ENCODE measurements at places on chromosomes 5 and 9. TPM values are rescaled to one million over a fixed set of nuclear protein-coding genes. Genes with fewer than 3 reads are reported as not detected.

- DNase-seq, result peak; percentile 72
Observed at GRCh38 chr5:10354048-10354872, 765 bp downstream of the MARCHF6 start.

Gene CBY3
- not detected for total RNA-seq

Gene MAMDC2
- 167 TPM for total RNA-seq

GRCh38 chr5:179152144-179152895, 92.1 kb downstream of the ZNF354C start:
- peak; percentile 53 for DNase-seq

Gene SYK
- total RNA-seq, result 13.9 TPM

DNA sequence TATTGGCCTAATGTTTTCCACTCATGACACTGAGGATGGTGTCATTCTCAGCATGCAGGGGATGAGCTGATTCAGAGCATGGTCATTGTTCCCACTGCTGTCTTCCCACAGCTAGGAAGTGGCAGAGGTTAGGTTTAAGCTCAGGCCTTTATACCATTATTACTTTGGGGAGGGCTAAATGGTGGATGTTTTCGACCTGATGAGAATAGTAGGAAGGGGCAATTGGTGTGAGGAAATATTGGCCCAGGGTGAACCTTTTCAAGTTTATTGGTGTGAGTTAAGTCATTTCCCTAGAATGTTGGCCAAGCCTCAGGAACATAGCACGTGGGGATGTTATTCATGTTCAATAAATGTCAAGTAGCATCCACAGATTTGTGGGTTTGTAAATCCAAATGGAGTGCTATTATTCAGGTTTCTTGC, 59.6 kb downstream of the ARHGAP26 start:
- no peak for DNase-seq

GRCh38 chr5:58149345-58149744, 310.5 kb downstream of the PLK2 start:
- no peak for DNase-seq

DNA sequence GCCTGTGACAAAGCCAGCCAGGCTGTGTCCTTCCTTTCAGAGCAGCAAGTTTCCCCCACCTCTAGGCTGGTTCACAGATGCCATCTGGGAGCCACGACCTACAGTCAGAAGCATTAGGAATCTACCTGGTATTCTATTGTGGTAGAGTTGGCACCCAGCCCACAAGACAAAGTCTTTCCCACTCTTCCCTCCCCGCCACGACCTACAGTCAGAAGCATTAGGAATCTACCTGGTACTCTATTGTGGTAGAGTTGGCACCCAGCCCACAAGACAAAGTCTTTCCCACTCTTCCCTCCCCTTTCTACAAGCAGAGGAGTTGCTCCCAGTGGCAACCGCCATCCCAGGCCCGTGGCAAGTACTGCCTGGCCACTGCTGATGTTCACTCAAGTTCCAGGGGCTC, 157.8 kb upstream of the TNC start:
- no peak for DNase-seq

DNA sequence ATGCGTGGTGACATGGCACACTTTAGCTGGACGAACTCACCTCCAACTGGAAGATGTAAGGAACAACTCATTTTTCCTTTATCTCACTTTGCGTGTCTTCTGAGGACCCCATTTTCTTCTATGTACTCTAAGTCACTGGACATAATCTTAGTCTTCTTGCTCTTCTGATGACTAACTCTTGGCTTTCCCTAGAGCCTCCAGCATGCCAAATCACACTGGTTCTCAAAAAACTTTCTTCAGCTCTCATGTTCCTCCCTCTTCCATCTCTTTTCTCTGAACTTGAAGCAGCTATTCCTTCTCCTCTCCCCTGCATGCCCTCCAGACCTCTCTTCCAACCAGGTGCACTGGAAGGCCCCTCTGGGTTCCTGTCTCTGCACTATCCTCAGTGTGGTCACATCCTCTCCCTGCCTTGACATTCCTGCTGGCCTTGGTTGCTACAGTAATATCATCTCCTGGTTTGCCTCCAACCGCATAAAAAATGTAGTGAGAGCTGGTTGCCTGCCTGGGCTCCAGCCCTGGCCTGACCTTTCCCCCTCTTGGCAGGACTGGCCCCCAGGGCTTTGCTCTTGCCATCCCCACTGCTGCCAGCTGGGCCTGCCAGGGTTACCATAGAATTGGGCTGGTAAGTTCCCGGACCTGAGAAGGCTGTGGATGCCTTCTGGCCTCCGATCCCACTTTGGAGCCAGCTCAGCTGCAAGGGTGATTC, 44.8 kb upstream of the BNC2 start:
- no peak for DNase-seq

Gene CD74
- 216 TPM for total RNA-seq

Gene ANXA2R
- total RNA-seq, result 1.8 TPM

DNA sequence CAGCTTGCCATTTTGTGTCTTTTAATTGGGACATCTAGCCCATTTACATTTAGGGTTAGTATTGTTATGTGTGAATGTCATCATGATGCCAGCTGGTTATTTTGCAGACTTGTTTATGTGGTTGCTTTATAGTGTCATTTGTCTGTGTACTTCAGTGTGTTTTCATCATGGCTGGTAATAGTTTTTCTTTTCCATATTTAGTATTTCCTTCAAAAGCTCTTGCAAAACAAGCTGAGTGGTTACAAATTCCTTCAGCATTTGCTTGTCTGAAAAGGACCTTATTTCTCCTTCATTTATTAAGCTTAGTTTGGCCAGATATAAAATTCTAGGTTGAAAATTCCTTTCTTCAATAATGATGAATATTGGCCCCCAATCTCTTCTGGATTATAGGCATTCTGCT, 28.5 kb upstream of the TNFSF15 start:
- DNase-seq, result no peak

GRCh38 chr5:159095151-159095721, 4.5 kb downstream of the EBF1 start:
- no peak for DNase-seq

- no peak for DNase-seq
Observed at GRCh38 chr5:149153193-149153750, 12.0 kb downstream of the ABLIM3 start.

- DNase-seq, result peak; percentile 67
Observed at GRCh38 chr9:27033815-27034403, 28.4 kb upstream of the LRRC19 start.

DNA sequence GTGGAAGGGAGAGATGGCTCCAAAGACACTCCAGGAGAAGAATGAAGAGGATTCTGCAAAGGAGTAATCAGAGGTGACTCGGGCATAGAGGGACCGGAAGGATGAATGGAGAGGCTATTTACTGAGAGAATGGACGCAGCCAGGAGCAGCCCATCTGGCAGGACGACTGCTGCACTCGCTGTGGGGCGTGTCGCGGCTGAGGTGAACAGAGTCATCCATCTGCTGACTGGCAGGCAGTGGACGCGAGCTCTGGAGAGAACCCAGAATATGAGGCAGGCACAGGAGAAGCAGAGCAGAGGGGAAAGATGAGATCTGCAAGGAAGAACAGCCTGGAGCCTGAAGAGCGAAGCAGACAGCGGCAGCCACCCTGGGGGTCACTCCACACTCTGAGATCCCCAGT, 16.4 kb downstream of the FGF1 start:
- no peak for DNase-seq

Gene SLC46A2
- total RNA-seq, result not detected

Gene SPATA9
- total RNA-seq, result 1.1 TPM

DNA sequence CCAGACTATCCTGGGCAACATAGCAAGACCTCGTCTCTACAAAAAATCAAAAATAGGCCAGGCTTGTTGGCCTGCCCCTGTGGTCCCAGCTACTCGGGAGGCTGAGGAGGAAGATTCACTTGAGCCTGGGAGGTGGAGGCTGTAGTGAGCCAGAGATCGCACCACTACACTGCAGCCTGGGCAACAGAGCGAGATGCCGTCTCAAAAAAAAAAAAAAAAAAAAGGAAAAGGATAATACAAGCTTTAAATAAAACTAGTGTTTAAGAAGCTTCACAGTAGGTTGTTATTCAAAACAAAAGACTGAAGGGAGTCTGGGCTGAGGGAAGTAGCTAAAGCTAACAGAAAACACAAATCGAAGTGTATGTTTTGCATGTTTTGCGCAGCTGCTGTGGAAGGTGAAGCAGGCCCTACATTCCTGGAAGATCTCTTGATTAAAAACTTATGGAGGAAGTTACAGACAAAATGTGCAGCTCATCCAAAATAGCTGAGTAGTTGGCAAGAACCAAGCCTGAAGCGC, 581 bp upstream of the C9orf40 start:
- DNase-seq, result no peak

DNA sequence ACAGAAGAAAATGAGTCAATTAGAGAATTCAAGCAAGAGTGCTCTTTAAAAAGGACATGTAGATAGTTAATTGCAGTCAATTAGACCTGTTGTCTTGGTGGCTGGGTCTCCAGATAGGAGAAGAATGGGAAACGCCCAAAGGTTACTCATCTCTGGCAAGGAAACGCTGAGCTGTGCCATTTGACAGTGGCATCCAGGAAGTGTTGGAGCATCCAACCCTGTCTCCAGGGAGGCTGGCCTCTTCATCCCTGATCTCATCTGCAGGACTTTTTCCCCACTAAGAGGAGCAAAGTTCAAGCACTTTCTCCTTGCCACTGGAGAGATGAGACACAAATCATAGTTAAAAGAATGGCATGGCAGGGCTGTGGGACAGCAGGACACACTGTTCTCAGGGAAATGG, 111.7 kb upstream of the MSX2 start:
- DNase-seq, result no peak

- no peak for DNase-seq
Observed at GRCh38 chr9:18490641-18491370, 16.9 kb downstream of the ADAMTSL1 start.

Gene CAMLG
- 81.3 TPM for total RNA-seq

Gene CPLANE1
- total RNA-seq, result 21.8 TPM

GRCh38 chr9:89476546-89476945, 21.4 kb downstream of the SEMA4D start:
- peak; percentile 29 for DNase-seq

Gene HMCN2
- 8.2 TPM for total RNA-seq

- DNase-seq, result no peak
Observed at GRCh38 chr5:87413343-87413645, 564 bp upstream of the CCNH start.

Gene SLC25A48
- total RNA-seq, result not detected

- DNase-seq, result no peak
Observed at GRCh38 chr5:158135682-158136179, 276.8 kb upstream of the CLINT1 start.

DNA sequence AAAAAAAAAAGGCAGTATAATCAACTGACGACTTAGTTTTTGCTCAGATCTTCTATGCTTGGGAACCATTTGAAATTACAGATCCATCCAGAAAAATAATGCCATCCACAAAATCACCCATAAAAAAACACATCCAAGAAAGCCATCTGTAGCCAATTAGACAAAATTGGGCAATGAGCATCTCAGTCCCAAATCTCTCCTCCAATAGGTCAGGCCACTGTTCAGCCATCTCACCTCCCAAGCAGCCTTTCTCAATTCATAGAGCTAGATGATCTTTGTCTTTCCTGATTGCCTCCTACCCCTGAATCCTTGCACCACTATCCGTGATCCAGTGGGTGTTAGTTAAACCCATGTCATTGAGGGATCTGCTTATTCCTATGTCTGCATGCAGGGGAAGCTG, 139.6 kb downstream of the SCAMP1 start:
- DNase-seq, result no peak

GRCh38 chr5:167488371-167488770, 803.1 kb upstream of the WWC1 start:
- DNase-seq, result no peak

Gene TLX3
- total RNA-seq, result not detected

GRCh38 chr5:32326216-32326772, 13.6 kb upstream of the MTMR12 start:
- no peak for DNase-seq

Gene MARCOL
- total RNA-seq, result not detected

DNA sequence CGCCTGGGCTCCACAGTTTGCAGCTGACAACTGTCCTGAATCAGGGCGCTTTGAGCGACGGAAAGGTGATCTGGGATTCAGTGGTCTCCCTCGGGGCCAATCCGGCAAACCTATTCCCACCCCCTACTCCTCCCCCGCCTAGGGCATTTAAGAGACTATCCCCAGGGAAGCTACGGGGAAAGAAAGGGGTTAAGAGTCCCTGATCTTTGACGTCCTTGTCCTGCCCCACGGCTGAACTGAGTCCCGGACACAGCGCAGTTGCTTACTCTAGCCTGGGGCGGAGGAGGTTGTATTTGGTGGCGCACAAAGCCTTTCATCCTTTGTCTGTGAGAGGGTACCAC, 3.4 kb downstream of the RORB start:
- no peak for DNase-seq

Gene GRM6
- total RNA-seq, result not detected

- DNase-seq, result no peak
Observed at GRCh38 chr9:8560560-8561525, 761.3 kb upstream of the DMAC1 start.

- DNase-seq, result peak; percentile 73
Observed at GRCh38 chr9:79572608-79573411, 1.0 kb downstream of the TLE4 start.

Gene C9orf153
- total RNA-seq, result 0.27 TPM

DNA sequence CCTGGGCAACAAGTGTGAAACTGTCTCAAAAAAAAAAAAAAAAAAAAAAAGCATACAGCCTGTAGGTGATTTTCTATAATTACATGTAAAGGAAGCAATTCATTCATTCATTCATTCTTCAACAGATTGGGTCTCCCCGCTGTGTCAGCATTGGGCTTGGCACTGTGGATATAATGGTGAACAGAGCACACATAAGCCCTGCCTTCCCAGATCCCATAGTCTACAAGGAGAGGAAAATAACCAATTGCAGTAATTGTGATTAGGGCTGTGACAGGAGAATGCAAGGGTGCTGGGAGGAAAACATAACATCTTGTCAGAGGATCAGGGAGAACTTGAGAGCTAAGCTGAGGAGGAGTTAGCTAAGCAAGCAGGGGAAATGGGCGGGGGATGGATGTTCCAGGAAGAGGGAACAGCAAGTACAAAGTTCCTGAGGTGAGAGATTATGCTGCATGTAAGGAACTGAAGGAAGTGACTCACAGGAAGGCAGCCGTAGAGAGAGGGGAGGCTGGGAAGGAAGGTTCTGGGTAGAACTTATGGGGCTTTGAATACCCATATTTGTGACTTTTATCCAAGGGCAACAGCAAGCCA, 24.0 kb upstream of the KLF9 start:
- peak; percentile 86 for DNase-seq

GRCh38 chr5:109315245-109315644, 94.5 kb downstream of the PJA2 start:
- DNase-seq, result no peak

- DNase-seq, result no peak
Observed at GRCh38 chr5:141022384-141022783, 28.8 kb upstream of the PCDHB1 start.

Gene PCDHA1
- total RNA-seq, result not detected

Gene OCLN
- total RNA-seq, result 1.3 TPM

DNA sequence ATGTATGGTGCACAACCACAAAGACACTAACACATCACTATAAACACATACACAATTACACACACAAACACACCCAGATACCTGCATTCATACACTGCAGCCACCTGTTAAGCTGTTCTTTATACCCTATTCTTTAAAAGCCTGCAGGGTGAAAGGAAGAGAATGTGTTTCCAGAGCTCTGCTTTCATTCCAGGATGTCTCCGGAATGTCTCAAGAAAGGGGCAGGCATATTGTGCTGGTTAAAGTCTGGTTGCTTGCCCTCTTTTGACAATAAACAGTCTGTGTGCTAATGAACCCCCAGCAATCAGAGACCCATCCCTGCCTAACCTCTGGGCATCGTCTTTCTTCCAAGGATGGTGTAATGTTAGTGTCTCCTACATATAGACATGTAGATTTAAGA, 181.6 kb downstream of the EPB41L4A start:
- no peak for DNase-seq

- DNase-seq, result peak; percentile 48
Observed at GRCh38 chr9:113624721-113625120, 161.2 kb downstream of the RGS3 start.

All from sigmoid colon (tissue), 7 donors.